ENCODE measurements at places on chromosomes 3 and 15. TPM values are rescaled to one million over a fixed set of nuclear protein-coding genes. Genes with fewer than 3 reads are reported as not detected.

Gene KBTBD13
- total RNA-seq: not detected

Gene ITGA11
- 4.7 TPM for total RNA-seq

Gene LYSMD4
- total RNA-seq: 12.8 TPM

Gene CD86
- total RNA-seq: not detected

Gene THAP10
- 3.0 TPM for total RNA-seq

Gene FHIT
- total RNA-seq: 13.0 TPM

Gene MORC1
- total RNA-seq: 5.6 TPM

Gene CPA3
- total RNA-seq: 0.08 TPM

Gene PCYT1A
- 69.1 TPM for total RNA-seq

Gene AADAC
- total RNA-seq: 88.5 TPM

Gene GJD2
- total RNA-seq: not detected

Gene GMNC
- 1.0 TPM for total RNA-seq

Gene AGBL1
- not detected for total RNA-seq

Gene PARP15
- 0.32 TPM for total RNA-seq

Gene SPTSSB
- 5.0 TPM for total RNA-seq

Gene COL6A6
- total RNA-seq: 1.0 TPM
